Erythroblast (primary cell): ENCODE measurements at places on chromosomes 4 and X.

DNA sequence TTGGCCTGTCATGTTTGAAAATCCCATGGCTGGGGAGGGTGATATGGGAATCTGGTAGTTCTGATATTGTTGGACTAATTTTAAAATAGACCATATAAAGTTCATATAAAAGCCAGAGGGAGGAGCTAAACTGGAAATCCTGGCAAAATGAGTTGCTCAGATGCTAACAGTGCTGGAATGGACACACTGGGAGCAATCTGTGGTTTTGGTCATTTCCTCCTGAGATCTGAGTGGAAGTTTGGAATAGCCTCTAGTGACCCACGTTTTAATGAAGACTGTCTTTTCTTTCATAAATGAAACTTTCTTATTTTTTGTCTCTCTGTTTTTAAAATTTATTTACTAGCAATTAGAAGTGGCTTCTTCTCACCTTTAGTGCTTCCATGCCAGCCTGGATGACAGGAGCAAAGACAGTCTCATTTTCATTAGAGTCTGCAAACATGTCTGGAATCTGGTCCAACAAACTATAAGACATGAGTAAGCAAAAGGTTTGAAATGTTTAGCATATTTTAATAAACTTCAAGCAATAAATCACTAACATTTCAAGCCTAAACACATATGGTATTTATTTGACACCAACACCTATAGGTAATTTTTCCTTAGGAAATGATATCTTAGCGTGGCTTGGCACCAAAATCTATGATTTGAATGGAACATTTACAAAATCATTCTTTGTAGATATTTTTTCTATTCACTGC, 66.6 kb downstream of the METTL14 start:
- no peak for DNase-seq

GRCh38 chr4:45100956-45101818, 374.8 kb upstream of the GNPDA2 start:
- no peak for DNase-seq

DNA sequence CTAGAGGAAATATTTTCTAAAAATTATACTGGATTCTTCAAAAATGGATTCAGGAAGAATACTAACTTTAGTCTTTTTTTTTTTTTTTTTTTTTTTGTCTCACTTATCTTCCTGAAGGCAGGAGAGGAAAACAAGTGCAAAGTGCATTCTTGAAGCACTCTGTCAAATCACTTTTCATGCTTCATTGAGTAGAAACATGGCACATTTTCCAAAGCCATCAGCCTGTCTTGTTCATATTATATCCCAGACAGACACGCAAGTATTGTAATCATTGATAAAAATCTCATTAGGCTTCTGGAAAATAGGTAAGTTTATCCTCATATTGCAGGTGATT, 1.2 kb downstream of the BBS12 start:
- no peak for DNase-seq

- DNase-seq = peak; percentile 31
Observed at GRCh38 chr4:970046-970745, 3.2 kb downstream of the DGKQ start.

DNA sequence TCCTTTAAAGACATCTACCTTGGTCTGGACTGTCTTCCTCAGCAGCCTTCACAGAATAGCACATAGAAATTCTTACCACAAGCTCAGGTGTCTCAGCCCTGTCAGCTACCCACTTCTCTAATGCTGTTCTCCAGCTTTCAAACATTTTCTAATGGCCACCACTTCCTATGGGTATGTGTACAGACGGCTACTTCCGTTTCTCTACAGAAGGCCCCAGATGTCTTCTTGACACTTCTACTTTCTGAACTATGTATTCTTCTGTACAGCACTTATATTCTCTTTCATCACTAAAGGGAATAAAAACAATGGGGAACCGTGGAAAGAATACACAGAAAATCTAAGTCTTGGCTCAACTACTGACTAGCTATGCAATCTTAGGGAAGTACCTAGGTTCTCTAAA, 13.3 kb downstream of the OPHN1 start:
- no peak for DNase-seq

DNA sequence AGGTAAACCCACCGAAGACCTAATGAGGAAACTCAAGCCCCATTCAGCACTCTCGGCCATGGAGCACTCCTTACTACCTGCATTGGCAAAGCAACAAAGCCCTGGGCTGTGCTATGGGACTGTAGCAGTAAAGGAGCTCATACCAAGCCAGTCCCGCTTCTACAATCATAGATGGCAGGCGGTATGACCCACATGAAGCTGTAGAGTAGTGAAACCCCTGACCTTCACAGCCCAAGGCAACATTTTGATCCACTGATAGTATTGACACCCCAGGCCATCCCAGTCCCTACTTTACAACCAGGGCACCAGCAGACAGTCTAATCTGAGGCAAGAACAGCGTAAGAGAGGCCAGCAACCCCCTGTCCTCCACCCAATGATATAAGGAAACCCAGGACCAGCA, 25.2 kb downstream of the CENPC start:
- peak; percentile 24 for DNase-seq

DNA sequence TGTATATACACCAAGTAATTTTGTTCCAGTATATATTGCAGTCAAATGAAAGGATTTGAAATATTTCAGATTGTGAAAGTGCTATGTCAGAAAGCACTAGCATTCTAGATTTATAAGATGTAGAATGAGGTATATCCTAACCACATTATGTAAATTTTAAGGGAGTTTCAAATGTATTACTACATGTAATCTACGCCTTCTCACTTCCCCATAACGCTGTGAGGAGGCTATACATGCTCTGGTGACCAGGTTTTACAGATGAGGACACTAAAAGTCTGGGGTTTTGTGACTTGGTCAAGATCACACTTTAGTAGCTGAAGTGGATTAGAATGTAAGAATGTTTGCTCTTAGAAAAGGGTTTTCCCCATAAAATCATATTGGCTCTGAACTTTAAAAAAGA, 8.1 kb downstream of the ENPEP start:
- DNase-seq = no peak

DNA sequence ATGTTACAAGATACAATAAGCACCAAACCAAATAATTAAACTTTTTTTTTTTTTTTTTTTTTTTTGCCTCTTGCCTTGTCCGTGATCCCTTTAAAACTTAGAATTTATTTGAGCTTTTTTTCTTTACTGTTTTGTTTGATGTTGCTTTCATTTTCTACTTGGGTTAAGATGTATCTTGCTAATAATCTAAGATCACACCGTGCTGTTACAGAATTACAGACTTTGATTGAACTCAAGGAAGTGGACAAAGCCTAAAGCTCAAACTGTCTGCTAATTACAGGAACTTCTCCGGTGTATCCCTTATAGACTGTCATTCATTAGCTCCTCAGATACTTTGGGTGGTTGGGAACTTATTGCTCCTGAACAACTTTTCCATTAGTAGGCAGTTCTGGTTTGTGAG, 26.5 kb downstream of the STIM2 start:
- no peak for DNase-seq

GRCh38 chrX:2521092-2521926, 20.5 kb upstream of the DHRSX start:
- no peak for DNase-seq

DNA sequence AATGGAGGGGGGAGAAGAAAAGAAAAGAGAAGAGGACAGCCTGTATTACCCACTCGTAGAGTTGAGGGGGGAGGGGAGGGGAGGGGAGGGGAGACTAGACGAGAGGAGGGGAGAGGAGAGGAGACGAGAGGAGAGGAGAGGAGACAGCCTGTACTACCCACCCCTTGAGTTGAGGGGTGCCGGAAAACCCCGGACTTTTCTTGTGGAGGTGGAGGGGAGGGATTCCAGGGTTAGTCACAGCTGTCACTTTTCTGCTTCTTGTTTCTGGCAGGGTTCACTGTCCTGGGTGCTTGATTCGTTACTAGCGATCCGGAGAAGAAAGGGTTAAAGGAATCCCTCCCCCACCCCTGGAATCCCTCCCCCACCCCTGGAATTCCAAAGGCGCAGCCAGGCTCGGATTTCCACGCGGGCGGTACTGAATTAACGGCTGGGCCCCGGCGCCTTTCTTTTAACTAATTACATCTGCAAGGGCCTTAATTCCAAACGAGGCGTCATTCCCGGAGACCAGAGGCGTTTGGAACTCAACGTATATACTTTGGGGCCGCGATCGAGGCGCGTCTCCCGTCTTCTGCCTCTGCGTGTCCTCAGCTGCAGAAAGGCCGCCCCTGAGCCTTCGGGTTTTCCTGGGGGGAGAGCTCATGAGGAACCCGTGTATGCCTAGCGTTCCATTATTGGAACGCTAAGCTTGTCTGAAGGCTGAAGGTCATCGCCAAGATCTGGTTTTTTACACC, 20.1 kb upstream of the CSF2RA start:
- no peak for DNase-seq

- no peak for DNase-seq
Observed at GRCh38 chr4:41426539-41426938, 111.4 kb upstream of the LIMCH1 start.

- DNase-seq = no peak
Observed at GRCh38 chr4:27304751-27305150, 444.1 kb downstream of the STIM2 start.

- no peak for DNase-seq
Observed at GRCh38 chr4:14837860-14838259, 164.4 kb upstream of the CPEB2 start.

- DNase-seq = no peak
Observed at GRCh38 chr4:11814758-11815157, 386.1 kb upstream of the HS3ST1 start.

- DNase-seq = peak; percentile 12
Observed at GRCh38 chr4:83993774-83994173, 457.9 kb downstream of the GPAT3 start.

DNA sequence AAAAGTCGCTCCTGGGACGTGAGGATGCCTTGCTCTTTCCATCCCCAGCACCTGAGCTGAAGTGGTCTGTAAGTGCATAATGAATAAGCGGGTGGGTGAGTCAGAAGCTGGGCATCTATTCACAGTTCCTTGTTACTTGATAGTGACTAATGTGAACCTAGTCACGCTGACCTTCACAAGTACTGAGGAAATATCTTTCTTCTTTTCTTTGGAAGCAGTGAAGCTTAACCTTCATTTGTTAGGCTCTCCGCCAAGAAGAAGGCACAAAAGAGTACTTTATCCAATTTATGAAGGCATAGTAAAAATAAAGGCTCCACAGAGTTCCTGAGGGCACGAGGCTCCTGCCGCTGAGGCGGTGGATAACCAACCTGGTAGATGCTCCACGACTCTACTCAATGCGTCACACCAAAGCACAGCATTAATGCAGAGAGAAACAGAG, 475.7 kb upstream of the SLIT2 start:
- no peak for DNase-seq

- no peak for DNase-seq
Observed at GRCh38 chr4:75135068-75135825, 202.3 kb downstream of the PARM1 start.

GRCh38 chrX:31543634-31544033, 471.8 kb upstream of the FTHL17 start:
- DNase-seq = no peak

DNA sequence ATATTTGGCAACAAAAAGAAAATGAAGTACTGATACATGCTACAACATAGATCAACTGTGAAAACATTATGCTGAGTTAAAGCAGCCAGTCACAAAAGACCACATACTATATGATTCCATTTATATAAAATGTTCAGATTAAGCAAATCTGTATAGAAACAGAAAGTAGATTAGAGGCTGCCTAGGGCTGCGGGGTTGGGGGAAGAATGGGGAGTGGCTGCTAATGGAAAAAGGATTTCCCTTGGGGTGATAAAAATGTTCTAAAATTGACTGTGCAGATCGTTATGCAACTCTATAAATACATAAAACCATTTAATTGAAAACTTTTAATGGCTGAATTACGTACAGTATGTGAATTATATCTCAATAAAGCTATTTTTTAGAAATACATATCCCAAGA, 46.8 kb downstream of the NEK1 start:
- DNase-seq = no peak

GRCh38 chr4:10655968-10656367, 28.6 kb downstream of the CLNK start:
- DNase-seq = no peak

GRCh38 chrX:137567682-137568232, 1.8 kb downstream of the ZIC3 start:
- DNase-seq = no peak

DNA sequence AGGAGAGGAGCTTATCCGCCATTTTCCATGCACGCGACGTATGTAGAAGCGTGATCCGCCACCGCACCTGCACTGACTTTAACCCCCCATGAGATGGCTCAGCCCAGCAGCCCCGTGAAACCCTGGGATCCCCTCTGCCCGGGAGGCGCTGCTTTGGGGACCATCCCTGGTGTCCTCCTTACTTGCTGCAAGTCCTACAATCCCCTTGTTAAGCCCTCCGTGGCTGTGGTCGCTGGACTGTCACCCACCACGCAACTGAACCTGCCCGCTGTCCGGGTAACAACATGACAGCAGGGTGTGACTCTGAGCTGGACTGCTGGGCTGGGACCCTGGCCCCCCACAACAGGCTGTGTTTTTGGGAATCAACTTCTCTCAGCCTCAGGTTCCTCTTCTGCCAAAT, 44.7 kb upstream of the MAN2B2 start:
- no peak for DNase-seq

DNA sequence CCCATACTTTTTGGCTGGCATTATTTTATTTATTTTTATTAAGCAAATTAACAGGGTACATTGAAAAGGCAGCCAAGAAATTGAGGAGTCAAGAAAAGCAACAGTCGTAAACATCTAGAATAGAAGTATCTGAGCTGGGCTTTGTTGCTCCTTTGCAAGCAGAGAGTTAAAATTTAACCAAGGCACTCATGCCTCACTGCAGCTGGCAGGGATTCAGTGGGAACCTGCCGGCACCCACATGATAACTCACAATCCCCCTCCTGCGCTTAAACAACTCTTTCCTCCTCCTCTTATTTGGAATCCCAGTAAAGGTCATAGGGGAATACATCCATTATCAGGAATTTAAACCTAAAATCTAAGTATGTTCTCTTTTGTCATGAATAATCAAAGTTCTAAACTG, 115.5 kb downstream of the SOX3 start:
- DNase-seq = no peak

GRCh38 chr4:137310593-137311490, 221.5 kb downstream of the PCDH18 start:
- DNase-seq = no peak

DNA sequence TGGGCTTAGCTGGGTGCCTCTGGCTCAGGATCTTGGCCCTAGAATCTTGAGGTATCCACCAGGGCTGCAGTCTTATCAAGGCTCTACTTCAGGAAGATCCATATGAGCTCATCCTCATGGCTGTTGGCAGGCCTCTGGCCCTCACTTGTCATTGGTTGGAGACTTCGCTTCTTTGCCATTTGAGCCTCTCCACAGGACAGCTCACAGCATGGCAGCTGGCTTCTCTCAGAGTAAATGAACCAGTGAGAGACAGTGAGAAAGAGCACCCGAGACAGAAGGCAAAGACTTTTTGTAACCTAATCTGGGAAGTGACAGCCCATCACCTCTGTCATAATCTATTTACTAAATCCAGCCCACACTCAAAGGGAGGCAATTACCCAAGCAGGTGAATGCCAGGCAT, 236.8 kb downstream of the GPAT3 start:
- DNase-seq = no peak
